ENCODE measurements at places on chromosomes 16 and 17.
A peak's percentile ranks its signal among the peaks of the same experiment; 100 is the strongest.

GRCh38 chr16:31886227-31886626, 12.6 kb downstream of the ZNF267 start:
- no peak for DNase-seq

DNA sequence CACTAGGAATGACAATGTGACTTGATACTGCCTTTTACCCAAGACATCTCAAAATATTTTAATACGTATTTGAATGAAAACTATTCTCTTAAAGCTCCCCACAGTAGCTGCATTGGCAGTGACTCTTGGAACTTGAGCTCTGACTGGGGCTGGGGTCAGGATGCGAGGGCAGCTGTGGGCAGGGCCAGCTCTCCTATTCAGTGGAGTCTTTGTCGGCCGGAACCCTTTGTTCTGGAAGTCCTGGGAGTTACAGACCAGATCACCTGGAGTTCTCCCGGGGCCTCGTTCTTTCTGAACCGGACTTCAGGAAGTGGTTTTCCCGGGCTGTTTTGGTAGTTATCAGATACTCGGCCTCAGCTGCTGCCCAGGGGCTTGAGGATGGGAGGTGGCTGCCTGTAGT, 84.9 kb downstream of the NPIPB11 start:
- DNase-seq, result no peak

DNA sequence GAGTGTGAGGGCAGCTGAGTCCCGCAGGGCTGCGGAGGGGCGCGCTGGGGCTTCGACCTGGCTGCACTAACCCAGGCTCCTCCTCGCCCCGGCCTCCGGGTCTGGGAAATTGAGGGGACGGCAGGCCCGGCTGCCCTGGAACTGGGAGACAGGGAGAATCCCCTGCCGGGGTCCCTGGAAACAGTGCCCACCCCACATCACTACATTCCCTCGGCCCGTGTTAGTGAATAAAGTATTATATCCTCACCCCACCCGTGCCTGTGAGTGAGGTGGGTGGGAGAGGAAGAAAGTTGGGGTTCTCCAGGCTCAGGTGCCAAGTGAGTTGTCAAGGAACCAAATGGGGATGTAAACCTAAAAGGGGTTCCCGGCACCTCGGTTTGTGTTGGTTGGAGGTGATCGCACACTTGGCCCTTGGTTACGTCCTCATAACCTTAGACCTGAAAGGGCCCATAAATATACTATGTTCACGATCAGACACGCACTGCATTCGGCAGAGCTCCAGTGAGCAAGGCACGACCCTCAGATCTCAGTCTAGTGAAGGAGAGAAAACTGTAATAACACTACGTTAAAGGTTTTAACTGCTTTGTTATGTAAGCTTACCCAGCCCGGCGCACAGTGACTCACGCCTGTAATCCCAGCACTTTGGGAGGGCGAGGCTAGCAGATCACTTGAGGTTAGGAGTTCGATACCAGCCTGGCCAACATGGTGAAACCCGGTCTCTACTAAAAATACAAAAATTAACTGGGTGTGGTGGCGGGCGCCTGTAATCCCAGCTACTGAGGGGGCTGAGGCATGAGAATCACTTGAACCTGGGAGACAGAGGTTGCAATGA, 11.2 kb downstream of the ZNF771 start:
- no peak for DNase-seq

DNA sequence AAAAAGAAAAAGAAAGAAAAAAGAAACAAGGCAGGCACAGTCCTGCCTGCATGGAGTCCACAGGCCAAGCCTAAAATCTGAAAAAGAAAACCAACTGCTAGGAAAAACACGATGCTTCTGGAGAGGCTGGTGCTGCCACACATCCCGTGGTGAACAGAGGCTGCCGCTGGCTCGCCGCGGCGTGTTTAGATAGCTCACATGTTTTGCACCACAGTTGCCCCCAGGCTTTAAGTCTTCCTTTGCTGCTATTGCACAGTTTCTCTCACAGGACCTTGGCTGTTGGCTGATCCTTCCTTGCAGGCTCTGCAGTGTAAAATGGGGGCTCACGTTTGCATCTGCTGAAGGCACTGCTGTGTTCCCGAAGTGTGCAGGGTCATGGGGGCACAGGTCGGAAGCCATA, 8.6 kb downstream of the SLC6A4 start:
- DNase-seq, result no peak

- no peak for DNase-seq
These were observed 11.4 kb downstream of the KRABD2 start for GRCh38 chr17:8365143-8365542.

DNA sequence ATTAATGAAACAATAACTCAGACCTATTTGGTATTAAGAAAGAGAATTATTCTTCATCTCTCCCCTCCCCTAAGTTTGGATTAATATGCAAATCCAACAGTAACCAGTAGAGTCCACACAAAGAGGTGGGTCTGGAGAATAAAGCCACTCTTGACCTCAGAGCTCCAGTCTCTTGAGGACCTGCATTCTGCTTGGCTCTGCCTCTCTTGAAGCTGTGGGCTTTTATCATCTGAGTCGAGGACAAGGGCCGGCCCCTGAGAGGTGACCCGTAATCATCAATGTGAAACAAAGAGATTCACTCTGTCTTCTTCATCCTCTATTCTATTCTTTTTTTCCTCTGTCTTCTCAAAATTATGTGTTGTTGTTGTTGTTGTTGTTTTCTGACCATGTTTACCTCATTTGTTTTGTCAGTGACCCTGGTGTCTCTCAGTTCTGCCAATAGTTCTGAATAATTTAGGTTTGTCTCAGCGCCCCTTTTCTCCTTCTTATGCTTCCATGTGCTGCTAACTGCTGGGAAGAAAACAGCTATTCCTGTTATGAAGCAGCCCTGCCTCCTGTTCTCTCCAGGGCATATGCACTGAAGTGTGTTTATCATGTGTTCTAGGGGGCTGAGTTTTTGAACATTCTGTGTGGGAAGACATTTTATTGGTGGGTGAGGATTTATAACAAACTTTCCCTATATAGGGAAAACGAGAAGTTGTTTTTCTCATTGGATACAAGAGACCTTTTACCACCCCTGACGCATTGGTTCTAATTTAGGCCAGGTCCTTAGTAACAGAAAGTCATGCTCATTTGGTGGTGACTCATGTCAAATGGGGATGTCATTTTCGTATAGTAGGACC, 135.8 kb downstream of the TRIM37 start:
- DNase-seq, result no peak

- no peak for DNase-seq
These were observed 14.1 kb downstream of the ALDH3A1 start for GRCh38 chr17:19733953-19734526.

GRCh38 chr17:41935641-41936040, 5.2 kb downstream of the ODAD4 start:
- DNase-seq, result no peak

GRCh38 chr17:64133546-64134215, 3.7 kb upstream of the ERN1 start:
- DNase-seq, result peak; percentile 80

- DNase-seq, result no peak
These were observed 159.2 kb downstream of the CYLD start for GRCh38 chr16:50901062-50901461.

Data from CD4-positive, alpha-beta T cell treated with Interleukin-17A for 1 hour (primary cell).